ENCODE measurements at places on chromosomes 11 and 22.
A peak's percentile ranks its signal among the peaks of the same experiment; 100 is the strongest.

- no peak for DNase-seq
- H3K4me3 ChIP-seq: no peak overlapping the region
- no peaks in the 10 kb centered on the region for H3K36me3 ChIP-seq
Measured at GRCh38 chr22:26650722-26651421, 6.5 kb upstream of the MIAT start.

DNA sequence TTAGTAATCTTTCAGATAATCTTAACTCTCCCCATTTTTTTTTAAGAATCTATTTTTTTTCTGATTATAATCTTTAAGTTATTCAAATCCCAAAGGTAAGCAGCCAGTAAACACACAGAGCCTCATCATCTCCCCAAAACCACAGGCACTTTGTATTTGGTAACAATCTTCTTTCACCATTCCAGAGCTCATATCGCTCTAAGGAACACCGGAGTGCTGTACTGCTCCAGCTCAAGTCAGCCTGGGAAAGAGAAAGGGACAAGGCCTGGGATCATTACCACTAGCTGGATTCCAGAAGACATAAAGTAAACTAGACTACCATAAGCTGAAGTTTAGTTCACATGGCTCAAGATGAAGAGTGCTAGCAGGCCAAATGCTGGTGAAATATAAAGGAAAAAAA is 73.0 kb upstream of the APOA1 start:
- H3K36me3 ChIP-seq: no peaks in the 10 kb centered on the region
- no peaks in the 10 kb centered on the region for H3K27me3 ChIP-seq
- DNase-seq: no peak
- no peaks in the 10 kb centered on the region for H3K4me1 ChIP-seq
- no peak overlapping the region for H3K4me3 ChIP-seq
- H3K27ac ChIP-seq: no peak overlapping the region

- DNase-seq: no peak
- H3K27ac ChIP-seq: no peak overlapping the region
- no peaks in the 10 kb centered on the region for H3K27me3 ChIP-seq
- no peak overlapping the region for H3K4me3 ChIP-seq
- peaks cover 13% of the 10 kb centered on the region for H3K4me1 ChIP-seq
Measured at GRCh38 chr22:42880815-42881214, 23.7 kb upstream of the ARFGAP3 start.

GRCh38 chr11:21838427-21838826 is 354.5 kb upstream of the ANO5 start:
- H3K4me3 ChIP-seq: no peak overlapping the region
- H3K27ac ChIP-seq: no peak overlapping the region
- no peaks in the 10 kb centered on the region for H3K36me3 ChIP-seq

- no peaks in the 10 kb centered on the region for H3K27me3 ChIP-seq
- peak overlapping the region; percentile 99 for H3K4me3 ChIP-seq
- DNase-seq: no peak
- H3K36me3 ChIP-seq: no peaks in the 10 kb centered on the region
- H3K4me1 ChIP-seq: no peaks in the 10 kb centered on the region
Measured at GRCh38 chr11:73375830-73376159, 404 bp upstream of the RELT start.

DNA sequence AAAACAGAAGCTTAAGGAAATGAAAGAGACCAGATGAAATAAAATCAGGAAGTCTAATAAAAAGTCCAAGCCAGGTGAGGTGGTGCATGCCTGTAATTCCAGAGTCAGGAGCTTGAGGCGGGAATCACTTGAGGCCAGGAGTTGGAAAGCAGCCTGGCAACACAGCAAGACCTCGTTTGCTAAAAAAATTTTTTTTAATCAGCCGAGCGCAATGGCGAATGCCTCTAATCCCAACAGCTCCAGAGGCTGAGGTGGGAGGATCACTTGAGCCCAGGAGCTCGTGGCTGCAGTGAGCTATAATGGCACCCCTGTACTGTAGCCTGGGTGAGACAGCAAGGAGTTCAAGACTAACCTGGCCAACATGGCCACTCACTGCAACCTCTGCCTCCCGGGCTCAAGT is 8.0 kb downstream of the RAB6A start:
- H3K4me3 ChIP-seq: no peak overlapping the region
- DNase-seq: no peak
- H3K4me1 ChIP-seq: no peaks in the 10 kb centered on the region
- no peaks in the 10 kb centered on the region for H3K36me3 ChIP-seq
- H3K27ac ChIP-seq: no peak overlapping the region
- H3K27me3 ChIP-seq: no peaks in the 10 kb centered on the region

DNA sequence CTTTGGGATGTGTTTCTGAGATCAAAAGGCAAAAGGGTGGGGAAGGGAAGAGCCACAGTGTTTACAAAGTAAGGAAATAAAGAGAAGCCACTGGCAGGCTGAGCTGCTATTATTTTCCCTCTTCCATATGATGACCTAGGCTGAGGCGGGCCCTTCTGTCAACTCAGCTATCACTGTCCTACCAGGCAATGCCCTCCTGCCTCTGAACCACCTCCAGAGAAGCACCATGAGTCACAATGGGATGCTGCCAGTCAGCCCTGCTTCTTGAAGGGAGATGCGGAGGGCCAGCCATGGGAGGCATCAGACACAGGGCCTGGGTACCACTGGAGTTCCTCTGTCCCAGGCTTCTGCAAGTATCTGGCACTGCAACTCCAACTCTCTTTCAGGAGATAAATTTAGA is 107.9 kb upstream of the BID start:
- no peak overlapping the region for H3K4me3 ChIP-seq
- H3K4me1 ChIP-seq: no peaks in the 10 kb centered on the region
- no peak for DNase-seq
- H3K27ac ChIP-seq: no peak overlapping the region

GRCh38 chr11:131422029-131422428 is 51.6 kb downstream of the NTM start:
- DNase-seq: no peak
- H3K4me3 ChIP-seq: no peak overlapping the region
- H3K36me3 ChIP-seq: no peaks in the 10 kb centered on the region
- no peak overlapping the region for H3K27ac ChIP-seq
- no peaks in the 10 kb centered on the region for H3K27me3 ChIP-seq

GRCh38 chr11:28860893-28861292 is 752.7 kb downstream of the METTL15 start:
- no peak for DNase-seq
- no peaks in the 10 kb centered on the region for H3K36me3 ChIP-seq
- H3K4me3 ChIP-seq: no peak overlapping the region
- no peak overlapping the region for H3K27ac ChIP-seq

GRCh38 chr22:44336962-44337677 is 24.4 kb upstream of the SHISAL1 start:
- H3K36me3 ChIP-seq: no peaks in the 10 kb centered on the region
- no peak overlapping the region for H3K4me3 ChIP-seq
- no peak for DNase-seq
- no peak overlapping the region for H3K27ac ChIP-seq
- no peaks in the 10 kb centered on the region for H3K27me3 ChIP-seq

- H3K36me3 ChIP-seq: no peaks in the 10 kb centered on the region
- no peak overlapping the region for H3K27ac ChIP-seq
- no peaks in the 10 kb centered on the region for H3K4me1 ChIP-seq
- H3K27me3 ChIP-seq: no peaks in the 10 kb centered on the region
- no peak for DNase-seq
- H3K4me3 ChIP-seq: no peak overlapping the region
Measured at GRCh38 chr11:70736461-70736860, 338.1 kb downstream of the CTTN start.

GRCh38 chr11:64963072-64963631 is 8.8 kb downstream of the MAJIN start:
- H3K4me1 ChIP-seq: no peaks in the 10 kb centered on the region
- no peak overlapping the region for H3K4me3 ChIP-seq
- H3K27me3 ChIP-seq: no peaks in the 10 kb centered on the region
- DNase-seq: no peak
- H3K27ac ChIP-seq: no peak overlapping the region
- H3K36me3 ChIP-seq: no peaks in the 10 kb centered on the region

- H3K27ac ChIP-seq: no peak overlapping the region
- no peak for DNase-seq
- H3K27me3 ChIP-seq: no peaks in the 10 kb centered on the region
- no peaks in the 10 kb centered on the region for H3K4me1 ChIP-seq
Measured at GRCh38 chr11:56783448-56784041, 35.0 kb upstream of the OR9G4 start.

DNA sequence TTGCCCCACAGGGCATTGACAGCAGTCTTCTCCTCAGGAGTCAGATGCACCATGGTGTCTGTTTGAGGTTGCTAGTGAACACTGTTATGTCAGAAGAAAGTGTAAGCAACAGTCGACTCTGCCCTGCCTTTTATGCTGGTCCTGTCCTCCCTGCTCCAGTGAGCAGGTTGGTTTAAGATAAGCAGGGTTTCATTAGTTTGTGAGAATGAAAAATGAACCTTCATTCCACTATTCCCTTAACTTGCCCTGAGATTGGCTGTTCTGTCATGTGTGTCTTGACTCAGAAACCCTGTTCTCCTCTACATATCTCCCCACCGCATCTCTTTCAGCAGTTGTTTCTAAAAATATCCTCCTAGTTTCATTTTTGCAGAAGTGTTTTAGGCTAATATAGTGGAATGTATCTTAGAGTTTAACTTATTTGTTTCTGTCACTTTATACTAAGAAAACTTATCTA is at the start of gene HBD:
Gene HBD, minus strand, starts transcription at position 103 of the 454 bp plus-strand sequence. Its CDS starts 50 bp downstream, at position 53.
- H3K4me3 ChIP-seq: no peak within 1 kb of the TSS
- no peaks in the 10 kb centered on the region for H3K27me3 ChIP-seq
- no peaks in the 10 kb centered on the region for H3K4me1 ChIP-seq
- H3K27ac ChIP-seq: no peak within 1 kb of the TSS
- H3K36me3 ChIP-seq: no peaks in the 10 kb centered on the region

GRCh38 chr11:70109903-70110302 is 31.8 kb downstream of the ANO1 start:
- no peaks in the 10 kb centered on the region for H3K27me3 ChIP-seq
- DNase-seq: no peak
- H3K36me3 ChIP-seq: no peaks in the 10 kb centered on the region
- H3K4me3 ChIP-seq: no peak overlapping the region
- H3K27ac ChIP-seq: no peak overlapping the region

Measured in Peyer's patch (tissue), 4 donors.